Fibroblast of mammary gland (primary cell): ENCODE measurements at places on chromosomes 12 and 14.

DNA sequence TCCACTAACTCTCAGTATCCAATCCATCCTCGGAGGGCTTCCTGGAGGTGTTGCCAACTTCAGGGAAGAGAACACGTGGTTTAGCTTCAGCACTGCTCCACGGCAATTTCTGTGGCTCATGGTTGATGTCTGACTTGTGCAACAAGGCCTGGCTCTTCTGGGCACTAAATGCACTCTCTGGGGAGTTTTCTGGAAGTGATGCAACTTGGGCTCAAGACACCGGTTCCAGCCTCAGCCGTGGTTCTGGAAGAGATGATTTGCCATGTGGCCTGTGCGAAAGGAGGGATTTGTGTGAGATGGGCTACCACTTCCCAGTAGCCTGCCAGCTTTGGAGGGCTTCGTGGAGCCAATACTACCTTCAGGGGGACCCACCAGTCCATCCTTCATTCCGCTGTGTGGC lies 118.6 kb upstream of the RTL1 start:
- peak; percentile 21 for DNase-seq

- peak; percentile 44 for DNase-seq
These were observed 222.9 kb upstream of the SLC16A7 start for GRCh38 chr12:59372956-59373355.

- DNase-seq = no peak
These were observed 464.4 kb downstream of the ZFP36L1 start for GRCh38 chr14:68328509-68328908.

DNA sequence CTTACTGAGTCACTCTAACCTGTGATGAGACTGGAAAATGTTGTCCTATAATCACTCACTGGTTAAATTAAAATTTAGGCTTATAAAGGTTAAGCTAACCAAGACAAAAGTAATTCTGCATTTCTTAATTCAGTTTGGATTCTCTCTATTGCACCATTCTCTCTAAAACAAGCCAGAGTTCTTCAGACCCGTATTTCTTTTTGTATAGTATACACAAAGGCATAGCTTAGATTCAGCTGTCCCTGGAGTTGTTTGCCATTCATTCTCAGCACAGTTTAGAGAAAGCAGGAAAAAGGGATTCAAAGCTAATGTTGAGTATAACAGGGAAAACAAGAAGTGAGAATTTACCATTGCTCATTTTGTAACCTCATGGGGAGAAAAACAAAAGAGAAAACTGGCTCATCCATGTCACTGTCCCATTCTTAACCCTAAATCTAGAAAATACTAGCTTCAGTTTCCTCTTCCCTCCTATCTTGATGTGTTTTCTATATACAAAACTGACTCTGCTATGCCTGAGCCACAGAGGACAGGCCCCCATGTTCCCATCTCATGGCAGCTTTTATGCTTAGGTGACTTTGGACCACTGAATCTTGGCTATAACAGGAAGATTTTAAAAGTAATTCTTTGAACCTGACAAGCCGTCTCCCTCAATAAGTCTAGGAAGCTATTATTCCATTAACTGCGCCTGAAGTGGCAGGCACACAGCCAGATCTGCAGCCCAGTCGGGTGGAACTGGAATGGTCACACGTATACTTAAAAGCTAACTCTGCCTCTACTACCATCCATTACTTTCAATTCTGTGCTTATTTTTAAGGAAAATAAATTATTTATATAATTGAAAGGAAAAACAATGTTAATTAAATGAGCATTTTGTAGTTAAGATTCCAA lies 7.0 kb downstream of the AREL1 start:
- no peak for DNase-seq

GRCh38 chr14:68596211-68596610 lies 196.7 kb downstream of the ZFP36L1 start:
- no peak for DNase-seq

- no peak for DNase-seq
These were observed 593 bp downstream of the PIP4P1 start for GRCh38 chr14:20460458-20461224.

- DNase-seq = peak; percentile 57
These were observed 319.9 kb downstream of the KCNC2 start for GRCh38 chr12:74889563-74890236.

- DNase-seq = no peak
These were observed 32.9 kb downstream of the ZFYVE21 start for GRCh38 chr14:103748534-103748857.

DNA sequence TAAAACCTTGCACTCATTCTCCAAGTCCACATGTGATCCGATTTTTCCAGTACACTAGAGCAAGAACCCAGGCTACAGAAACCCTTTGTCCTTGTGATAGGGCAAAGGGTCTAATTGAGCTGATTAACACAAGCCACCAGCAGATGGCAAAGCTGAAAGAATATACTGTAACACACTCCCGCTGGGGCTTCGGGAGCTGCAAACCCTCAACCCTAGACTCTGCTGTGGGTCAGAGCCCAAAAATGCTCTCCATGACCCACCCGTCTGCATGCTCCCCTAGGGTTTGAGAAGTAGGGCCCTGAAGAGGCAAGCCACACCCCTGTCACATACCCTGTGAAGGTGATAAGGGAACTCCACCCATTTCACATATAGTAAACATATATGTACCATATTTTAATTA lies 33.6 kb upstream of the PCNX1 start:
- no peak for DNase-seq

DNA sequence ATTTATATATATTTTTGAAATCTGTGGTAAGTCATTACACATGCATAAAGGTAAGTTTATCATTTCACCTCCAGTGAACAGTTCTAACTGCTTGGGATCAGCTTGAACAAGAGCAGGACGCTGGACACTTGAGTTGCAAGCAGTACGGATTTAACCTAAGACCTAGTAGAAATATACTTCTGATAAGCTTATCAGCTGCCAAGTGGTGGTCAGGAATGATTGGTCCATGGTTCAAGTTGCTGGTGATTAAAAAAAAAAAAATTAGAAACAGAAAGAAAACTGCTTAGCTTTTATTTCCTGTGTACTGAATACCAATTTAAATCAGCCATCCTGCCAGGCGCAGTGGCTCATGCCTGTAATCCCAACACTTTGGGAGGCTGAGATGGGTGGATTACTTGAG lies 88.6 kb downstream of the AEBP2 start:
- DNase-seq = no peak

- no peak for DNase-seq
These were observed 88.9 kb downstream of the ITPR2 start for GRCh38 chr12:26744042-26744626.

GRCh38 chr12:46430340-46430948 lies 57.9 kb upstream of the SLC38A2 start:
- peak; percentile 89 for DNase-seq

DNA sequence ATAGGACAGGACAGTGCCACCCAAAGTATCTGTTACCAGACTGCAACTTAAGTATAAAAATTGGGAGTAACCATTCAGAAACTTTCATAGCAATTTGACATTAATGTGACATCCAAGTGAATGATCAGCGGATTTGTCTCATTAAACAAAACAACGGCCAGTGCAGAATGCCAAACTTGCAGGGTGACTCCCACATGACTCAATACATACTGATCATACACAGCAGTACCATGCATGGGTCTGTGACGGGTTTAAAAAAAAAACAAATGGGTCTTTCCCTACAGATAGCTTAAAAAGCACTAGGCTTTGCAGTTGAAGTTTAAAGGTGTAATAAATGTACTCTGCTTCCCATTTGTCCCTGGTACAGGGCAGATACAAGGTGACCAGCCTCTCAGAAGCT lies 116.6 kb downstream of the SLC35F4 start:
- peak; percentile 87 for DNase-seq

- peak; percentile 52 for DNase-seq
These were observed 20.9 kb upstream of the BLTP3B start for GRCh38 chr12:100163416-100164152.

DNA sequence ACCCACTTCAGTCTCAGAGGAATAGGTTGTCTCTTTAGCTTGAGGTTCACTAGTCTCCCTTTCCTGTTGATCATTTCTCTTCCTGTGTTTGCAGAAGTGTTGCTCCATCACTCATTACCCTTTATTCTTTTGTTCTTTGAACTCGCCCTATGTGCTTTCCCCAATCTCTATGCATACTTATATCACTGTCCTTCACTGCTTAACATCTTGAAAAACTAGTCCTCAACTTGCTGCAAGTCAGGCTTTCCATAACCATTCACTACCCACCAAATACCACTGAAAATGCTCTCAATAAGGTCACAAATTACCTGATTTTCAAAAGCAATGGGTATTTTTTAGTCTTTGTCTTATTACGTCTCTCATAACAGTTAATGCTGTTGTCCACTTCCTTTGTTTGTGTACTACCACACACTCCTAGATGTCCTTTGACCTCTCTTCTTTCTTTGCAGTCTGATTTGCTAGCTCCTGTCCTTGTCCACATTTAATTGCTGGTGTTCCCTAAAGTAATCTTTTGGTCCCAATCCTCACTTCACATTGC lies 80.8 kb downstream of the RIC8B start:
- no peak for DNase-seq

- no peak for DNase-seq
These were observed 38.0 kb downstream of the CCDC60 start for GRCh38 chr12:119372540-119372939.

- peak; percentile 67 for DNase-seq
These were observed 539 bp upstream of the HMGA2 start for GRCh38 chr12:65823513-65824375.

- no peak for DNase-seq
These were observed 354.8 kb downstream of the AEBP2 start for GRCh38 chr12:19794116-19794515.

DNA sequence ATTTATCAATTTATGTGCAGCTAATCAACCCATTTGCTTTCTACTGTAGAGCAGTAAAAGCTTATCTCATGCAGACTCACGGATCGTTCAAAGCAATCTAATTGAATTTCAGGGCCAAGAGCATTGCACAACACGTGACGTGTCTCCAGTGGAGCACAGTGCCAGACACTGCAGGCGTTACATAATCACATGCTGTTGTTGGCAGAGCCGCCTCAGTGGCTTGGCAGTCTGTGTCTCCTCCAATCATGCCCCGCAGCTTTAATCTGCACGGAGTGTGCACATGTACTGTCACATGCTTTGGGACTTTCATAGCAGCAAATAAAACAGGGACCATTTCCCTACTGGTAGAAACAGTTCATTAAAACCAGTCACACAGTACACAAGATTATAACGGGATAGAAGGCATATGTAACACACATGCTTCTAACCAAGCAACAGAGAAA lies 309.3 kb downstream of the ITPR2 start:
- peak; percentile 97 for DNase-seq

DNA sequence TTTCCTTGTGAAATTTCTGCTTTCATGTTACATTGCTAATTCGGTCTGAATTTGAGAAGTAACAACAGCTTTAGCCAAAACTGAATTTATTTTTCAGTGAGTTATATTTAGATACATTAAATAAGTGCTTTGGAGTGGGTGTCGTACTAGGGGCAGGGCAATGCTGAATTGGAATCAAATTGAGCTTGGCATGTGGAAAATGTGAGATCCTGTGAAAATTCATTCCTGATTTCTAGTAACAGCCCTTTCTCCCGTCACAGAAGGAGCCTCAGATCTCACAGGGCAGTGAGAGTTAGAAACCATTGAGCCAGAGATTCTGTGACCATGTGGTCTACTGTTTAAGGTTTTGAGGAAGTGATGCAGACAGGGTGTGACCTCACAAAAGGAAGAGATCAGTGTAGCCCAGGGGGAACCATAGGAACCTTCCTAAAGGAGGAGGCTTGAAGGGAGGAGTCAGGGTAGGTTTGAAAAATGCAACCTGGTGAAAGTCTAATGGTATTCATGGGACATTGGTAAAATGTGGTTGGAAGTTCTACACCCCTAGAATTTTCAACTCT lies 1136.8 kb downstream of the AACS start:
- DNase-seq = no peak

DNA sequence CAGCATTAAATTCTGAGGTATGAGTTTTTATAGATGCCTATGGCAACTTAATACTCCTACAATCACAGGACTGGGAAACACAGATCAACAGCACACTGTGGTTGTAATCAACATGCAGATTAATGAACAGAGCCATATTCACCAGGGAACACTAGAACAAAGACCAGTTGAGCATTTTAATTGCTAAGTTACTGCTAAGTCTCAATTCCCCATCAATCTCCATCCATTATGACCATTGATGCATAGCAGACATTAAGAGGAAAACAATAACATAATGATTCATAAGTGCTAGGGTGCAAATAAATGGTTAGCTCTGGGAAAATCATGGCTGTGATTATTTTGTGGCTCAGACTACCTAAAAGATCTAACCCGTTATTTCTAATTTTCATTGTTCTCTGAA lies 505.6 kb downstream of the TRHDE start:
- DNase-seq = no peak

DNA sequence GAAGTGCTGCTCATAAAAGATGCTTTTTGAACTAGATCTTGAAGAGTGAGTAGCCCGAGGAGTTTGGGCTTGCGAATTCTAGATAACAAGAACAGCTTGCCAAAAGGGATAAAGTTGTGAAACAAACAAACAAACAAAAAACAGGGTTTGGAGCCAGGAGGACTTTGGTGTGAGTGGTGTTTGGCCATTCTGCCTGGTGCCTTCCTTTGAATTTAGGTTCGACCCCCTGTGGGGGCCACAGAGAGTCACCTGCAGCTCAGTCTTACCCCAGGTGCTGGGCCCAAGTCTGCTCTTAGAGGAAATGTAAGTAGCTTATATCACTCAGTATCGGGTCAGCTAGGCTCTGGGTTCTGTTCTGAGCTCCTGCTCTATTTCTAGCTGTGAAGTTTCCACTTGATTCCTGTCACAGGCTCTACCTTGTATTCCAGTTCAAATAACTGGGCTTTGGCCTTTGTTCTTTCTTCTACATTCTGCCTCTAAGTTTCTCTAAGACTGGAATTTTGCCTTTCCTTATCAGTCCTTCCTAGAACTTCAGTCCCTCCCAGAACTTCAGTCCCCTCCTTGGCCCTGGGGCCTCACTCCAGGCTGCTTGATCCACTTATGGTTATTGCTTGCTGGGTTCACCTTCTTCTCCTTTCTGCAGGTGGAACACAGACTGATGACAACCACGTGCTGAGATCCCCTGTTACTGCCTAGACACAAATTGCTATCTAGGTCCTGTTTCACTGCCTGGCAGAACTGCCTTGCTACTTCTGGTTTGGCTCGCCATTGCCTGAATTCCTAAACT lies 20.5 kb upstream of the DUSP6 start:
- DNase-seq = no peak

DNA sequence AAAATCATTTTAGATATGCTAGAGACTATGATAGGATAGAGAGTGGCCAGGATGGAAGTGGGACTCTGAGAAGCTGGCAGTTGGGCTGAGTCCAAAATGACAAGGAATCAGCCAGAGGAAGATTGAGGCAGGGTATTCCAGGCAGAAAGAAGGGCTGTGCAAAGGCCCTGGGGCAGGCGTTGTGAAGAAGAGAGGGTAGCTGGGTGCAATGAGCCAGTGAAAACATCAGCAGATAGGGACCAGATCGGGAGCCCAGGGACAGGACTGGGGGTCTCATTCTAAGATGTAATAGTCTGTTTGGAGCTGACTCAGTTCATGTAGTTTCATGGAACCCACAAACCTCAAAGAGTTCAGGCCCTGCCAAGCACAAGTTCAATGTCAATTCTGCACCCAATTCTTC lies 126.6 kb downstream of the KSR2 start:
- DNase-seq = no peak

DNA sequence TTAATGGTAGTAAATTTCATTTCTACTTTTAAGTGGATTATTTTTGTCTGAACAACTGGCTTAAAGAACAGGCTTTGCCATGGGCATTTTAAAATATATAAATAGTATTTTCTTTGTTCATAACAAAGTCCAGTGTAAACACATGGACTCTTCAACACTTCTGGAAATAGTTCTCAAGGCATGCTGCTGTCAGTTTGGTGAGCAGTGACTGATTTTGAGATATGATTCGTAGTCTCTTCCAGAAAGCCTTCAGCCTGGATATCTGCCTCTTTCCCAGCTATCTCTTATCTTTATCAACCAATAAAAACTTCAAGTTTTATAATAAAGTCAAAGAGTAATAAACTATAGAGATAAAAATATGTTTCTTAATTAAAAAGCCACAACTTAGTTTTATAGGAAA lies 110.7 kb downstream of the NAV3 start:
- no peak for DNase-seq
